Activated naive CD8-positive, alpha-beta T cell treated with anti-CD3 and anti-CD28 coated beads for 36 hours (primary cell): ENCODE measurements at places on chromosomes 16 and 17.

- DNase-seq, result no peak
Measured at GRCh38 chr16:47861999-47862398, 293.8 kb downstream of the ABCC12 start.

DNA sequence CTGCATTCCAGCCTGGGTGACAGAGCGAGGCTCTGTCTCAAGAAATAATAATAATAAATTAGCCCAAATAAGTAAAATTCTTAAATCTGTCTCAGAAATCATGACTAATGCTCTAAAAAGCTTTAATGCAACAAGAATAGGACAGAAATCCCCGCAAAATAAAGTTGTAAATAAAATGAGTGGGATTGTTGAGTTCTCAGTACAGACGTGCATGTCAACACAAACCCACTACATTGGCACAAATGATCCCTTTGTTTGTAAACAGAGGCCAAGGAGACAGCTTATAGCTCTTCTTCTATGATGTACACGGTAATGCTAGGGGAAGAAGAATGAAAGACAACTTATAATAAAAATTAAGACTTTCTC lies 6.0 kb downstream of the STAT5B start:
- DNase-seq, result no peak

- DNase-seq, result no peak
Measured at GRCh38 chr17:16429083-16429482, 13.7 kb downstream of the TRPV2 start.

GRCh38 chr17:51056813-51057510 lies 63.7 kb downstream of the SPAG9 start:
- DNase-seq, result peak; percentile 5

GRCh38 chr16:68091380-68092261 lies 6.5 kb downstream of the NFATC3 start:
- no peak for DNase-seq

GRCh38 chr17:63041251-63041650 lies 75.2 kb downstream of the TANC2 start:
- DNase-seq, result no peak
